ENCODE measurements at places on chromosomes 6 and 20.

DNA sequence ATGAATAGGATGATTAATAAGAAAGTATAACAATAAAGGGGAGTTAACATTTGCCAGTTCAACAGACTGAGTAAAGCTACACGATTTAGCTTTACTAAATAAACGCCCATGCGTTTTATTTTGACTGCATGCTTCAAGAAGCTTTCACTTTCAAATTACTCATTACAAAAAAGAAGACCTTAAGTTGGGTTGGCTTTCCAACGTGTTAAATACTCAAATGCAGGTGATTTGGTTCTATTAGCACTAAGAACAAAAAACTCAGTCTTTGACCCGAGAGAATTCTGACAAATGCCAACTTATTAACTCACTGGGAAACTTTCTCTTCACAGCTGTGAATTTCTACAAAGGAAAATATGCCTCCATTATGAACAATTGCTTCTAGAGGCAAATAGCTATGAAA is 24.8 kb downstream of the RNF146 start:
- no peak for DNase-seq

GRCh38 chr6:124495665-124496190 is 466.5 kb upstream of the RNF217 start:
- DNase-seq, result no peak

DNA sequence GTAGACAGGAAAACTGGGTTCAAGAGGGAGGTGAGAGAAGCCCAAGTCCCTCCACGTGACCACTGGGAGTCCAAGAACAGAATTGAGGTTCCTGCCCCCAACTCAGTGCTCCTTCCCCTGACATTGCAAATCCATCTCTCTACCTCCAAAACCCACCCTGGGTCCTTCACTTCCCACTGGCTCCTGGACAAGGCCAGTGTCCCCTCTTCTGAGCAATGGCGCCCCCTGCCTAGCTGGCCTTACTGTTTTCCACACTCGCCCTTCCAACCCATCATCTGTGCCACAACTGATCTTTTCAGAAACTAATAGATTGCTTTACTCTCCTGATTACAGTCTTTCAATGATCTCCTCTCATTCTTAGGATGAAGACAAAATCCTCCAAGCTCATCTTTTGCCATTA is 200.3 kb downstream of the ANKRD60 start:
- no peak for DNase-seq

DNA sequence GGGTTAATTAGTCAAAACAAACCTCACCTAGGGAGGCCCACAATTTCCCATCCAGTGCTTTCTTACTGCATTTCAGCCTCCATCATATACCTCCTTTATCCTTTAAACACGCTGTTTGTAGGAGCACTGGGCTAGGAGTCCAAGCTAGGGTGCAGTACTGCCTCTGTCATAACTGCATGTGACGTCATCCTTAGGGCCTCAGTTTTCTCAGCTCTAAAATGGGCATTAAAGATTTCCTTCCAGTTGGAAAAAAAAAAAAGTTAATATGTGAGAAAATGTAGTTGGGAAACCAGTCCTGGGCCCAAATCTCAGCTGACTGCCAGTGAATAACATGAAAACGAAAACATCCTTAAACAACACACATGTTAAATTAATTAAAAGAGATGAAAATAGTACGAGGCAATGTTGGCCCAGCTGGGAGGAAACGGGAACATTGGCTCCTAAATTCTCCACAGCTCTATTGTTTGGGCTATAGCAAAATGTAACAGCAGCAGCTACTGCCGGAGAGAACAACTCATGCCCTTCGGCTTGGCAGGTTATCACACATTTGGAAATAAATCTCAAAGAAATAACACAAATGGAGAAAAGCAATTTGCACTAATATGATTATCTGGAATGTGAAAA is 79.9 kb upstream of the CCDC167 start:
- no peak for DNase-seq

- DNase-seq, result no peak
Observed at GRCh38 chr20:20456741-20457140, 88.8 kb downstream of the INSM1 start.

DNA sequence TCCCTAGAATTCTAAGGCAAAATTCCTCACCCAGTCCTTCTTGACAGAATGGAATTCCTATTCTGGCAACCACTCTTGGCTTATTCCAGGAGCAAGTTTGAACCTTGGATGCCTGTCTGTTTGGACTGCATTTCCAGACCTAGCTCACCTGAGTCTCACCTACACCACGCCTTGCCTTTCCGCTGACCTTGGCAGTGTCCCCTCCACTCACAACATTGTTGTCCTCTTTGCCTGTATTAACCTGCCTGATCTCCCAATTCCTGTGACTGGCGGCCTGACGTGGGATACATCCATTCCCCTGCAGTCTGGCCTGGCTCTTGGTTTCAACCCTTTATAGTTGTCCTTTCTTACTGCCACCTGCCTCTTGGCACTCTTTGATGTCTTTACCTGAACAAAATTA is 281.4 kb upstream of the SOX4 start:
- no peak for DNase-seq

DNA sequence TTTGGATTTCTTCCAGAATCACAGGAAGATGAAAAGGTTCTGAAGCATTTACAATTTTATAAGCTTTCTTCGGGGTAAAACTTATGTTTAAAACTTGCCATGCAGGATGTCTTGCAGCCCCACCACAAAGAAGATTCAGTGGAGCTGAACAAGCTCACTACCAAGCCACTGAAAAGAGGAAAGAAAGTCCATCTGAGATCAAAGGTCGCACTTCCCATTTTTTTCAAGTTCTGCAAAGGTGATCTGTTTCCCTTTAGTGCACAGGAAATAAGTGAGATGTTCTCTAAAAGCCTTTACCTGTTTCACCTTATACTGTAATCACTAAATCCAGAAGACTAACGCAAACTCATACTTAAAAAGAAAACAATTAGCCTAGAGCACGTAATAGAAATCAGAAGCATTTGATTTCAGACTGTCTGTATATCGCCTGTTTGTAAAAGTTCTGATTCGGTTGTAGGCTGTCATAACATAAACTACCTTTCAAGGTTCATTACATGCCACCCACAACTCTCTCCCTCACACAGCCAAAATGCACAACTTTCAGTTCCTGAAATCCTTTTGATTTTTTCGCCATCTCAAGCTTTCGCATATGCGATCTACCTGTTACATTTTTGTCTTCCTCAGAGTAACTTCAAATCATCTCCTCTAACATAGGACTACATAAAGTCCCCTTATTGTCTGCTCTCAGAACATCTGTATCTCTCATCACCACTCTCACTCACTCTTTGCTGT is 1.8 kb downstream of the ECHDC1 start:
- no peak for DNase-seq

DNA sequence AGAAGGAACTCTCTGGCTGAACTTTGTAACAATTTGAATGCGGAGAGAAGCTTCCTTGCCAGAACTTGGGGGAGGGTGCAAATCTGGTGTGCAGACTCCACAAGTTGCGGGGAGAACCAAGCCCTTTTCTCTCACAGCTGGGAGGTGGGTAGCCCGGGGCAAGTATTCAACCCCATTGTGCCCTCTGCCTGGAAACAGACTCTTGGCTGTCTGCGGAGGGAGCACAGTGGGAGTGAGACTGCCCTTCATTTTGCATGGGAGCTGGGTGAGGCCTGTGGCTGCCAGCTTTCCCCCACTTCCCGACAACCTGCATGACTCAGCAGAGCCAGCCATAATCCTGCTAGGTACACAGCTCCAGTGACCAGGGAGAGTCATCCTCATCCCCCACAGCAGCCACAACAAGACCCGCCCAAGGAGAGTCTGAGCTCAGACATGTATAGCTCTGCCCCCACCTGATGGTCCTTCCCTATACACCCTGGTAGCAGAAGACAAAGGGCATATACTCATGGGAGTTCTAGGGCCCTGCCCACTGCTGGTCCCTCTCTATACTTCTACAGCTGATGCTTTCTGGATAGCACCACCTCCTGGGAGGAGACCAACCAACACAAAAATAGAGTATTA is 29.4 kb upstream of the TPD52L1 start:
- no peak for DNase-seq

- no peak for DNase-seq
Observed at GRCh38 chr20:971346-971745, 30.8 kb downstream of the RSPO4 start.

- DNase-seq, result no peak
Observed at GRCh38 chr6:166907871-166908806, 48.2 kb downstream of the RNASET2 start.

GRCh38 chr6:43978473-43979346 is 148.5 kb downstream of the MRPL14 start:
- DNase-seq, result no peak

- no peak for DNase-seq
Observed at GRCh38 chr20:45897692-45898091, 6.6 kb downstream of the CTSA start.

GRCh38 chr6:56407883-56408410 is 160.6 kb upstream of the COL21A1 start:
- DNase-seq, result no peak

DNA sequence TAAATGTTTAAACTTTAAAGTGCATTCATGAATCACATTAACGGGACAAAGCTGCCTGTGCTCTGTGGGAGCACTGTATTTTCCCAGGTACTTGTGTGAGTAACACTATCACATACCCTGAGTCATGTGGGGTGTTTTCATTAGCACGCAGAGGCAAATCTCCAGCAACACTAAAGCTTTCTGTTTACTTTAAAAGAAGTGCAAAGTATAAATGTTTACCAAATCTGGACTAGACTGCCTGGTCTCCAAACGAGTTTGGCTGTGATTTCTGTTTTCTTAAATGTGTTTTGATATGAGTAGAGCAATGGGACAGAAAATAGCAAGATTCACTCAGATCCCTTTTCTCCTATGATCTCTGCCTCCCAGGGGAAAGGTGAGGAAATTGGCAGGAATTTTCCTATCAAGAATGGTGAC is 28.8 kb upstream of the RIPPLY2 start:
- DNase-seq, result no peak

GRCh38 chr20:11364736-11365135 is 553.0 kb upstream of the BTBD3 start:
- DNase-seq, result no peak

GRCh38 chr20:44776980-44777379 is 31.3 kb downstream of the KCNK15 start:
- DNase-seq, result no peak

- DNase-seq, result no peak
Observed at GRCh38 chr6:39466631-39467030, 144.1 kb upstream of the KCNK16 start.

DNA sequence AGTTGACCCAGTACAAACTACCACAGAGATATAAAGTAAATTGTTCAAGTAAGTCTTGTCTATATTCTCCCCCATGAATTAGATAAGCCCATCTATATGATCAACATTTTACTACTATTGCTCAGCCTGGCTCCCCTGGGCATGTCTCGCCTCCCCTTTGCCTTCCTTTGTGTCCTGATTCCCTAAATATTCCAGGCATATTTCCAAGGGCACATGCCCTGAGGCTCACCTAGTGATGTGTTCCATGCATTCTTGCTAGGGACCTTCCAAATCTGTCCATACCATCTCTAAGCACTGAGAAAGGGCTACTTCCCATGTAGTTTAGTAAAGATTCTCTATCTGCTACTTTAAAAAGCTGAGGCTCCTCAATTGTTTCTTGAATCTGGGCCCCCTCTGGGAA is 309.5 kb upstream of the PRND start:
- no peak for DNase-seq

DNA sequence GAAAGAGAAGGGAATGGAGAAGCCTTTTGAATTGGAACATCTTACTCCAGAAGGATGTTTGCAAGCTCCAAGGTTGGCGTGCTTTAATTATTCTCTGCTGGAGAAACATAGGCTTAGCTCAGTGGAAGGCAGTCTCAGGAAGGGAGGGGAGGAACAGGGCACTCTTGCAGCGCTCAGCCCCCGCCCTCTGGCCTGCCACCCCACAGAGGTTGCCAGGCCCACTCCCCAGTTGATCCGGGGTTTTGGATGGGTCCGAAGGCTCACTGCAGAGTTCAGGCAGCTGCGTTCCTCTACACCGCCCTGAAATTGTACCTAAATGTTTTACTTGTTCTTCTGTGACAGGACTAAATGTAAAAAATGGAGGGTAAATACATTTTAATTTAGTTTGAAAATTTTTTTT is 155.2 kb upstream of the DTNBP1 start:
- DNase-seq, result no peak

DNA sequence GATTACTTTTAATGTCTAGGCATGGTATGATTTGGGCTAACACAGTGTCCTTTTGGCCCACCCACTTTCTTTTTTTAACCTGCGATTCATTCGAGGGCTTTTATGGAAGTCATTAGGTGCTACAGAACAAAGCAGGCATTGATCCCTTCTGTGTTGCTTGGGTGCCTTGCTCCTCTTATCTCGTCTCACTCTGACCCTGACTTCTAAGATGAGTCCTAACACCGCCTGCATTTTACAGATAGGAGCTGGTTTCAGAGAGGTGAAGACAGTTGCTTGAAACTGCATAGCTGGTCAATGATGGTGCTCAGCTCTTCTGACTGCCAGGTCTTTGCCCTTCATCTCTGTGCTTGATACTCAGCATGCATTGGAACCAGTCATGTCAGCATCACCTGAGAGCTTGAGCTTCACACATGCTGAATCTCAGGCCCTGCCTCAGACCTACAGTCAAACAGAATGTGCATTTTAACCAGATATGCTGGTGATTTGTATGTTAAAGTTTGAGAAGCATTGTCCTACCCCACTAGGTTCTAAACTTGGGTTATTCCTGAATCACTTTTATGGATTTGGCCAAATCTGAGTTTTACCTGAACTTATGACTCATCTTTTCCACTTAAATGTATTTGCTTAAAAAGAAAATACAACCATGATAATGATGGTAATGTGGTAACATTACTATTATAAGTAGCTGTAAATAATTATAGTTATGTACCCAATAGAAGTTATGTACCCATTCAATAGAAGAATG is 142.3 kb downstream of the PLCB4 start:
- no peak for DNase-seq

- DNase-seq, result no peak
Observed at GRCh38 chr20:7710440-7710839, 229.8 kb downstream of the HAO1 start.

DNA sequence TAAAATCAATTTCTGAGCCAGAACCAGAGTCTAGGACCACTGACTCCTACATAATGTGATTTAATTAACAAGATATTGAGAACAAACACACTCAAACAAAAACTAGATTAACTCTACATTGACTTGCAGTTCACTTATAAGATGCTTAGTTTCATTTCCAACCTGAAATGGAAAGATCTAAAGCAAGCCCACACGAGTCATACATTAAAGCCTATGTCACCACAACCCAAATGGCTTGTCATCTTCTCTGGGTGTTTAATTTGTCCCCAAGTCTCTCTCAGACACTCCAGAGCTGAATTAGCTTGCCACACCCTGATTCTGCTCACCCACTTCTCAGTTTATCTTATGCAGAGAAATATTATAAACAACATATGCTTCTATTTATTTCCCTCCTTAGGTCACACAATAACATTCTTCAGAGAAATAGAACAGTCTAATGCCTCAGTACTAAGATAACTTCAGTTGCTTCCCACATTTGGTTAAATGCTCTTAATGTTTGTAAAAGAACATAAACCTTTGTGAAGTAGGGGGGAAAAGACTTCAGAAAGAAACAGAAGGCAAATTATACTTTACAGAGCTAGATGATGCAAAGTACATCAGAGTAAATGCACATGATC is 8.8 kb upstream of the FBXO30 start:
- DNase-seq, result no peak

All from T-cell (primary cell).